Stomach (tissue), 19 donors: ENCODE measurements at places on chromosomes 4 and X. TPM values are rescaled to one million over a fixed set of nuclear protein-coding genes. Genes with fewer than 3 reads are reported as not detected.

- DNase-seq, result peak; percentile 63
Observed at GRCh38 chr4:73589887-73590801, 30.1 kb downstream of the RASSF6 start.

GRCh38 chr4:57265831-57266582, 155.8 kb upstream of the IGFBP7 start:
- peak; percentile 12 for DNase-seq

DNA sequence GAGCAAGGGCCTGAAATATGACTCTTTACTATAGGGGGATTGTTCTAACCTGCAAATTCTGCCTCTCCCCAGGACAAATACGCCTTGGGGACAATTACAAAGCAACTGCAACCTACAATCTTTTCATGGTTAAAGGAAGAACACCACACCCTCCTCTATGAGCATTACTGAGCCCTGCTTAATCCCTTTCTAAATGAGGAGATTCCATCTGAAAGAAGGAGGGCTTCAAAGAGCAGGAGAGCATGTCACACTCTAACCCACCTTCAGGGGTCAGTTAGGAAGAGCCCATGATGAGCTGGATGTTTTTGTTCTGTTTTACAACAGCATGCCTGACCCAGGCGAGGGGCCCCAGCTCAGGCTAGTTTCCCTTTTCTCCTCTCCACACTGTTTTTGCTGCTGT, 134.0 kb upstream of the ANXA3 start:
- DNase-seq, result no peak

DNA sequence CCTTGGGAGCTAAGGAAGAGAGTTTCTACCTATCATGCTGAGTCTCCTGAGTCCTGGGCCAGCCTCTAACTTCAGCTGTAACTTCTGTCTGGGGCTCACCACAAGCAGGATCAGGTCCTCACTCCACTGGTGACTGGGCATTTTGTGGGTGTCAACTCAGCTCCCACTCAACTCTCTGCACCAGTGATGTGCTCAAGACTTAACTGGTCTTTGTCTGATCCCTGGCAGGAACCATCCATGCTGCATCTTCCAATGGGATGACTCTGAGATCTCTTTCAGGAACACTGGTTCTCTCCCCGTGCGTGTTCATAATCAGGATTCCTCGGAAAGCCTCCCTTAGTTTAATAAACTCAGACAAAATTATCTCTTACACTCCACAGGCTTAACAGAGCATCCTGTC, 82.3 kb downstream of the COMMD8 start:
- DNase-seq, result no peak

PCDH18 gene
- 16.7 TPM for total RNA-seq

- DNase-seq, result no peak
Observed at GRCh38 chrX:100687546-100687945, 43.5 kb downstream of the SRPX2 start.

GRCh38 chrX:48465336-48465933, 4.6 kb downstream of the SLC38A5 start:
- no peak for DNase-seq

- peak; percentile 17 for DNase-seq
Observed at GRCh38 chr4:129109965-129110824, 14.2 kb downstream of the C4orf33 start.

DNA sequence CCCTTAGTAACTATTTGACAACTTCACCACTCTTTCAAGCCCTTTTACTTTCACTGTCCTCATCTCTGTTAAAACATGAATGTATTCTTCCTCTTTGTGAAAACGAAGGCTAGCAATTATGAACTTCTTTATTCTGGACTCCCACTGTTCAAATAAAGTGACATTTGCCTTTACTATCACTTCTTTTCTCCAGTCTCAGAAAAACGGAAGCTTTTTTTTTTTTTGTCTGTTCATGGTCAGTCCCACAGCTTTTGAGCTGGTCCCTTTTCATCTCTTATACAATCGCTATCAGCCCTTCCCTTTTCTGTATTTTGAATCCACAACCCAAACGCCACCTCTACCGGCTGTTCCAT, 327.7 kb downstream of the DKK2 start:
- no peak for DNase-seq

PKD2 gene
- total RNA-seq, result 209 TPM

DNA sequence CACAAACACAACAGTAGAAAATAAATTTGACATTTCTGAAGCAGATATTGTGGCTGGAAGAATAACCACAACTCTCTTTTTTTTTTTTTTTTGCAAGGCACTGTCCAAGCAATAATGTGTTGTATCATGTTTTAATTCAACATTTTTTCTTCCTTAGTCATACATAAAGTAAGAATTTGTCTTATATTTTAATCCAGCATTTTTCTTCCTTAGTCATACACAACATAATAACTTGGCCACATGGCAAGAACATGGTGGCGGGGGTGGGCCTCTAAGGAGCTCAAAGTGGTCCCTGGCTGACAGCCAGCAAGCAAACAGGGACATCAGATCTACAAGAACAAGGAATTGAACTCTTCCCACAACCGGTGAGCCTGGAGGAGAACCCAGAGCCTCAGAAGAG, 20.2 kb downstream of the FBXW7 start:
- no peak for DNase-seq

DNA sequence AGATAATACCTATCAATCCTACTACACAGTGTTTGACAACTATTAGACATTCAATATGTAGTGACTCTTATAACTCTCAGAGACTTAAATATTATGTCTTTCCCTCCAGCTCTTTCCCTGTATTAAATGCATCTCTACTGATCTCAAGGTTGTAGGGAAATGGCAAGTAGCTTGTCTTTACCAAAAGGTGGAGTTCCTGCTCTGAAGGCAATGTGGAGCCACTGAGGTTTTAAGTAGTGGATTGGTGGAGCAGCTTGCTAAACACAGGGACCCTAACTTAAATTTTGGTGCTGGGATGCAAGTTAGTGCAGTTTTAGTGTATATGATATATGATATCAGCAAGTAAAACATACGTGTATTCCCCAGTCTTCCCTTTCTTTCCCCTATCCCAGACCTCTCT, 13.1 kb downstream of the FNIP2 start:
- DNase-seq, result no peak

NUDT11 gene
- 7.2 TPM for total RNA-seq

- DNase-seq, result no peak
Observed at GRCh38 chrX:146956760-146957159, 142.2 kb upstream of the CXorf51A start.

GRCh38 chr4:53361451-53361850, 4.4 kb downstream of the SCFD2 start:
- DNase-seq, result no peak

PRRG3 gene
- 7.3 TPM for total RNA-seq

DNA sequence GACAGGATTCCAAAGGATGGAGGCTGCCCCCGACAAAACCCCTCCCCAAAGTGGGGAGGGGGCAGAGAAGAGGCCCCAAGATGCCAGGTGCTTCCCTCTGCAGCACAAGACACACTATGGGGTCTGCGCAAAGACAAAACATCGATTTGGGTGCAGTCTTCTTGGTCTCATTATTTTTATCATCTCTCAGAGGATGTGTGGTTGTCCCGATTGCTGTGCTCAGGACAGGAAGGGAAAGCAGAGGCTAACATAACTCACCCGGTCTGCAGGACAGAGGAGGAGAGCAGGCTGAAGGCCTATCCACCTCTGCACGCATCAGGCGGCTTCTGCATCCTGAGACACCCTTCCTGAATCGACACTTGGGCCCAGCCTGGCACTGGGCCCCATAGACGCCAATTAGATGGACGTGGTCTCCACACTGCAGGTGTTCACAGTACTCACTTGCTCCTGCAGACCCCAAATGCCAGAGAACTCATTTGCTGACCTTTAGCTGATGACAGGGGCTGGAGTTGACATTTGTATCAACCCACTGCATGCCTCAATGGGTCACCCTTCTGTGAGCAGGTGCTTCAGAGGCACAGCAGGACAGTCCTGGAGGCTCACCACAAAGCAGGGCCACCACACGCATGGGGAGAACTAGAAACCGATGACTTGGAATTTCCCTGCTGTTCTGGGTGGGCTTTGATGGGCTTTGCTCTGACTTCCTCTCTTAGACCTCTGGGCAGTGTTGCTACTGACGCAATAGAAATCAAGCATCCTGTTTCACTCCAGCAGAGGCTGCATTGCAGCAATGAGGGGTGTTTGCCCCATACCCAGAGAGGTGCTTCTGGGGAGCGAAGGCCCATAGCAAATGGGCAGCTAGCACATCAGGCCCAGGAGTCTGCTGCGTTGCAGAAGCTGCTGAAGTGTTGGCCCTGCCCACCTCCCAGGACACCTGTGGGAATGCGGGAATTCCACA, 96.3 kb upstream of the ENPP6 start:
- DNase-seq, result no peak

DNA sequence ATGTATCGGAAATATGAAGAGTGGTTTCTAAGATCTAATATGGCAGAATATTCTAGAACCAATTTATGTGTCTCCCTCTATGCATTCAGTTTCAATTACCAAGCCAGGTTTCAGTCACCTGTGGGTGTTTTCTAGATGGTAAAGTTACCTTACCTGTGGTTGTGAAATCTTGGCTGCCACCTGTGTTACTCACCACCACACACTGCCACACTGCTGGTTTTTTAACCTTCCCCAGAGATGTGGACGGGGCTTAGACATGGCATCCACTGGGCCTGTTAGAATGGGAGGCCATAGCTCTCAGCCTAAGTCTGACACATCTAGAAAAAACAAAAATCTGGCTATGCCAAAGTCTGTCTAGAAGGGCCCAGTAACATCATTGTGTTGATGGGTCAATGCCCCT, 896.5 kb upstream of the PABPC4L start:
- DNase-seq, result no peak

GAGE12H gene
- total RNA-seq, result not detected

GRCh38 chrX:13845721-13846378, 29.0 kb upstream of the GPM6B start:
- no peak for DNase-seq

MRFAP1 gene
- total RNA-seq, result 51.9 TPM

SLAIN2 gene
- 274 TPM for total RNA-seq

MAGEE1 gene
- 0.29 TPM for total RNA-seq

- no peak for DNase-seq
Observed at GRCh38 chr4:56460085-56460484, 7.3 kb upstream of the SRP72 start.

MAGEB17 gene
- not detected for total RNA-seq

HS6ST2 gene
- total RNA-seq, result not detected

PABPC5 gene
- total RNA-seq, result not detected

GRCh38 chrX:57596516-57596915, 4.7 kb downstream of the ZXDB start:
- DNase-seq, result no peak

GRCh38 chrX:10519761-10520160, 100.6 kb downstream of the MID1 start:
- no peak for DNase-seq

BGN gene
- total RNA-seq, result 41.4 TPM

IL2 gene
- total RNA-seq, result not detected

DNA sequence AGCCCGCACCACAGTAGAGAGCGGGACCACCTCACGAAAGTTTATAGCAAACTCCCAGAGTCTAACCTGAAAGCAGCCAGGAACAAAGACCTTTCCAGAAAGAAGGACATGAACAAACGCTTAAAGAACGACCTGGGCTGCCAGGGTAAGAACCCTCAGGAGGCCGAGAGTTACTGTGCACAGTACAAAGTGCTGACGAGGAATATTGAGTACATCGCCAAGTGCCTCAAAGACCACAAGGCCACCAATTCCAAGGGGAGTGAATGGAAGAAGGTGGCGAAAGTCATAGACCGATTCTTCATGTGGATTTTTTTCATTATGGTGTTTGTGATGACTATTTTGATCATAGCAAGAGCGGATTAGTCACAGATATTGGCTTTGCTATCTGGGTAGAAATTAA, 19.0 kb downstream of the CHRNA9 start:
- no peak for DNase-seq

DNA sequence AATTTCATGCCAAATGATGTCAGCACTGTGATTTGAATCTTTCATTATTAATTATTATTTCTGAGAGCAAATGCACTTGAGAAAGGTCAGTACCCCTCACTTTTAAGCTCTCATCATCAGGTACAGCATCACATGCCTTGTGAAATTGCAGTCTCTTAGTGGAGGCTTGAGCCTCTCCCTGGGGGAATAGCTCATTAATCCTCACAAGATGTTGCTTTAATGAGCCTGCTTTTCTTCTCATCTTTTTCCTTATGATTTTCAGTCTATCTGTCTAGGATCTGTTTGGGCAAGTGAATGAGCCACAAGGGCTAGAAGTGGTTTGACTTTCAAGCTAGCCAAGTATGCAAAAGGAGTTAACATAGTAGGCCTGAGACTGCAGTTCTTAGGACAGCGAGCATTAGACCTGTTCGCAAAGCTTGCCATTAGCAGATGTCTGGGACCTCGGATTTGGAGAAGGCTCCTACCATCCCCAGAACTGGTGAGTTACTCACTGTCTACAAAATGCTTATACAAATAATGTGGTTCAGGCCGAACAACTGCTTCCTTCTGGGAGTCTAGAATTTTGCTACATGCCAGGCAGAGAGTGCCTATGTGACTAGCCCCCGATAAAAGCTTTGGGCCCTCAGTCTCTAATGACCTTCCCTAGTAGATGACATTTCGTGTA, 174.5 kb downstream of the IL15 start:
- no peak for DNase-seq

- no peak for DNase-seq
Observed at GRCh38 chrX:109952985-109953905, 49.7 kb upstream of the TMEM164 start.

- DNase-seq, result no peak
Observed at GRCh38 chr4:114691865-114692264, 93.3 kb downstream of the UGT8 start.

GRCh38 chr4:83617371-83618035, 81.6 kb downstream of the GPAT3 start:
- peak; percentile 47 for DNase-seq

- DNase-seq, result peak; percentile 20
Observed at GRCh38 chrX:8044947-8045346, 117.7 kb upstream of the PNPLA4 start.

RAB40A gene
- not detected for total RNA-seq

- no peak for DNase-seq
Observed at GRCh38 chr4:144734522-144734921, 88.6 kb downstream of the HHIP start.

MAGEC2 gene
- not detected for total RNA-seq

GRCh38 chr4:1623821-1624518, 60.1 kb downstream of the FAM53A start:
- DNase-seq, result no peak

DNA sequence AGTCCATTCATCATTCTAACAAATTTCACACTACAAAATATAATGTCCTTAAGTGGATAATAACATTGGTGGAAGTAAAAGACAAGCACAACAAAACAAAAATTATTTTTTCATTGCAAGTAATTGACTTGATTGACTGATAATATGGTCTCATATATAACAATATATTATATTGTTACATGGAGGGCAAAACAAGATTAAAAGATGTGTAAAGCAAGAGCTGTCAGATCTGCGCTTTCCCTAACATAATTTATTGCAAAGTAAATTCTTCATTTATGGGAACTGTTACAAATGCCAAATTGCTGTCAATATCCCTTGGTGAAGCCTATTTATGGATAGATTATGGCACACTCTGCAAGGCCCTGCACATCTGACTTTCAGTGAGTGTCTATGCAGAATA, 233.6 kb downstream of the PCDH7 start:
- no peak for DNase-seq

GRCh38 chr4:98030059-98030458, 113.2 kb downstream of the STPG2 start:
- no peak for DNase-seq

PDCL2 gene
- not detected for total RNA-seq

GRCh38 chr4:7673121-7673520, 238.4 kb upstream of the PSAPL1 start:
- DNase-seq, result no peak
